ENCODE measurements at places on chromosomes 1 and 21.

DNA sequence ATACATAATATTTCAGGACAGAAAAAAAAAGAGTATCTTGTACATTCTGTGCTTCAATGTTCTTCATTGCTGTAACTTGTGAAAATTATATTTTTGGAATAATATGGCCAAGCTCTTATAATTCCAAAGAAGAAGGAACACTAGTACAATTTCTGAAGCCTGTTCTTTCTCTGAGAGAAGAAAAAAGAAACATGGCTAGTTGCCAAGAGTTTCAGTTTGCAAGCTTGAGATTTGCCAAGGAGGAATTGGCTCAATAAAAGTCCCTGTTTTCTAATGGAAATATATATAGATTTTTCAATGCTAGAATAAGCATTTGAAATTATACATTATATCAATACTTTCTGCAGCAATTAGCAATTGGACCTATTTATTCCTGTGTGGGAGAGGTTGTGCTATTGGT, 285.2 kb upstream of the NEGR1 start:
- DNase-seq, result no peak

- no peak for DNase-seq
Observed at GRCh38 chr1:159862557-159862956, at the start of gene VSIG8. Gene VSIG8, minus strand, starts transcription at chr1:159862657. Its CDS starts 136 bp downstream, at chr1:159862521.

GRCh38 chr21:40622531-40622930, 224.4 kb downstream of the DSCAM start:
- no peak for DNase-seq

DNA sequence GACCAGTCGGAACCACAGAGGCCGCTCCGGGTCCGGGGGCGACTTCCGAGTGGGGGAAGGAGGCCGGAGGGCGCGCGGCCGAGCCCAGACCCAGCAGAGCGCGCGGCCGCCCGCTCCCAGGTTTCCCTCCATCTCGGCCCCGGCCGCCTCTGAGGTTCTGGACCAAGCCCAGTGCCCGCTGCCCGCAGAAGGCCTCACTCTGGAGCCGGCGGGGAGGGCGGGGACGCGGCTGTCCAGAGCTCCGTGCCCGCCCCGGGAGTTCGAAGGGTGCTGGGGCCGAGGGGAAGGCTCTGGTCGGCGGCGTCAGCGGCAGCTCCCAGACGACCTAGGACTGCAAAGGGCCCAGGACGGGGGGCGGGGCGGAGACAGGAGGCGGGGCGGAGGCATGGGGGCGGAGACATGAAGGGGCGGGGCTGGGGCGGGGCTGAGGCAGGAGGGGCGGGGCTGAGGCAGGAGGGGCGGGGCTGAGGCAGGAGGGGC, 48.0 kb upstream of the SLC19A1 start:
- DNase-seq, result peak; percentile 75

DNA sequence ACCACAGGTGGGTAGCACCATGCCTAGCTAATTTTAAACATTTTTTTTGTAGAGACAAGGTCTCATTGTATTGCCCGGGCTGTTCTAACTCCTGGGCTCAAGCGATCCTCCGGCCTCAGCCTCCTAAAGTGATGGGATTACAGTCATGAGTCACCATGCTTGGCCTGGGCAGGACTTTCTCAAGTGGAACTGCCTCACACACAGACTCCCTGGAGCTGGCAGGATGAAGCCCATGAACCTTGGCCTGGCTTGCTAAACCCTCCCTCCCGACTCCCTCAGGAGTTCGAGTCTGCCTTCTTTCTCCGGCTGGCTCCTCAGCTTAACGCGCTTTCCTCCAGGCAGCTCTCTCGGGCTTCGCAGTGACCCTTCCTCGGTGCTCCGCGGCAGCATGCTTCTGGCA, 7.7 kb upstream of the ECE1 start:
- DNase-seq, result no peak

DNA sequence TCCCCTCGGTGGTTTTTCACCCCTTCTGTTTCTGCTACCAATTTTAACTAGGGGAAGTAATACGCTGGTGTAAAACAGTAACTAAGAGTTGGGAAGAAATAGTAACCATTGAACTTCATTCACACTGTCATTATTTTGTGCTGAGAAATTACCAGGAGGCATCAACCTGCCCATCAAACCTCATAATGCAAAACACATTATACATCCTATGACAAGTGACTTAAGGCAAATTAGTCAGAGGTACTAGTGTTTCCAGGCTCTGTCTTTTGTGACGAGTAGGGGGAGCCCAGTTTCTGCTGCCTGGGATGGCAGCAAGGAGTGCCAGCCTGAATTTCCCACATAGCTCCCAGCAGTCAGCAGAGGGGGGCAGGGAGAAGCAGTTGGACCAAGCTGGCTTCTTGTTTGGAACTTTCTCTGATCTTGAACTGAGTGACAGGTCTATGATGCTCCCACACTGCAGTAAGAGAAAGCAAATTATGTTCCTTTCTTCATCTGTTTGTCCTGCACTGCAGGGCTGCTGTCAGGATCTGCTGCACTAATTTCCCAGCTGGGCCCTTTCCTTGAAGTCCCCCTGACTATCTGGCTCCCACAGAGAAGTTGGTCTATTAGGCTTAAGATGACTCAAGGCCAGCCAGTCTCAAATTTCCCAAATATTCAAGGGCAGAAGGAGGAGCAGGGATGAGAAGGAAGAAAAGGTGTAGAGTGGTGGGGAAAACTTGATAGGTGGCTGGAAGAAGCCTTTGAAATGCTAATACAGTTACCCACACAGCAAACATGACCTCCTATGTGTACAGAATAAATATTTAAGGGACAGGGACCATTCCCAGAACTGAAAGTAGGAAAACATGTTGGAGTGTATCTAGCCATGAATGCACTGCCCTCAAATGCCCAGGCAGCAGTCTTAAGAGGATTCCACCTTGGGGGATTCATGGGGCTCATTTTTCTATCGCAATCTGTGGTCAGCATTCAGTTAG, 322.8 kb downstream of the SEC16B start:
- no peak for DNase-seq

GRCh38 chr21:17351766-17352165, 161.1 kb upstream of the CXADR start:
- DNase-seq, result no peak

GRCh38 chr1:227816750-227817446, 1.4 kb downstream of the PRSS38 start:
- no peak for DNase-seq

DNA sequence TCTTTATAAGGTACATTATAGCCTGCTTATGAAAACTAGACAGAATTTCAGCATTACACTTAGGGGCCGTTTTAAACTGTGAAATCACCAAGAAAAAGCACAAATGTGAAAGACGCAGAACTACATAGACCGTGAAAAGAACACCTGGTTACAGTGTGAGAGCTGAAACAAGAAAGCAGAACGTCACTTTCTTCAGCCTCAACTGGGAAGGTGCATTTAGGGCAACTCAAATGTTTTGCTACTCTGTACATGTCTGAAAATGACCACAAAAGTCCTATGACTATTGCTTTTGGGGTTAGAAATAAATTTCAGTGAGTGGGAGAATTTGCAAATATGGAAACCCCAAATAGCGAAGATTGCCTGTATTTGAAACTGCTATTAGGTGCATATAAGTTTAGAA, 268.7 kb downstream of the OLFM3 start:
- DNase-seq, result no peak

DNA sequence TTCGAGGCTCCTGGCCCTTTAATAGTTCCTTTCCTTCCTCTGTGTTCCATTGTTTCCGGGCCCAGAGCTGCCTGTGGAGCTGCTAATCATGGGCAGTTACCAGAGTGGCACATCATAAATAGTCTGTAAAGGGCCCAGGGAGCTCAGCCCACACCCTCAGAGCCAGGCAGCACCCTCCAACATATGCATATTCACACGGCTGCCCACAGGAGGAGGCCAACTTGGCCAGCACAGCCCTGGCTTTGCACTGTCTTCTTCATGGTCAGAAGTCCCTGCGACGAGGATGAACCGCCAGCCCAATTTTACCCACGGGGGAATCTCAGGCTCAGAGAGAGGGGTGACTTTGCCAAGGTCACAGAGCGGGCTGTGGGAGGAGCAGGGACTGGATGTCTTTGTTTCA, 172.5 kb downstream of the TRABD2B start:
- DNase-seq, result no peak

DNA sequence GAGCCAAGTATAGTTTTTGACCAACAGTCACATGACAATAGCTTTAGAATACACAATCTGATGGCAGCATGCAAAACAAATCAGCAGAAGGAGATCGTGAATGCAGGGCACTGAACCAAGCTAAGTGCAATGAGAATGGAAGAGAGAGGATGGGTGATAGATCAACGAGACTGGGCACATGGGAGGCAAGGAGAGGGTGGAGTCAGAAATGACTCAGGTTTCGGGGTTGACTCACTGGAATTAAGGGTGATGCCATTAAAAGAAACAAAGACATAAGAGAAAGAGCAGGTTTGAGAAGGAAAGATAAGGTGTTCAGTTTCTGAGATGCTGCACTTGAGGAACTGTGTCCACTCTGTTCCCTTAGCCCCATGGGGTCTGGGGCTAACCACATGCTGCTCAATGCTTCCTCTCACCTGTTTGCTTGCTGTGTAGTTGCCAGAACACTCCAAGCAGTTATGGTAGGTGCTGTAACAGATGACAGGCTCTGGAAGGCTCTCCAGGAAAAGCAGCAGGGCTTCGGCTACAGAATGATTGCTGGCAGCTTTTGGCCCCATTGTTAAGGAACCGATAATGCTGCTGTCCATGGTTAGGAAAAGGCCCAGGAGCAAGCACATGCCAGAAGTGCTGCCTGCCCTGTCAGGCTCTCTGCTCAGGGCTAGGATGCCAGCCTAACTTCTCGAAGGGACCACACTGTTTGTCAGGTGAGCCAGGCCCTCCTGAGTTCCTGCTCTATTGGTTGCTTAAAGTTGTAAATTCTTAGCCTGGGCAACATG, 6.1 kb upstream of the MTF1 start:
- no peak for DNase-seq

DNA sequence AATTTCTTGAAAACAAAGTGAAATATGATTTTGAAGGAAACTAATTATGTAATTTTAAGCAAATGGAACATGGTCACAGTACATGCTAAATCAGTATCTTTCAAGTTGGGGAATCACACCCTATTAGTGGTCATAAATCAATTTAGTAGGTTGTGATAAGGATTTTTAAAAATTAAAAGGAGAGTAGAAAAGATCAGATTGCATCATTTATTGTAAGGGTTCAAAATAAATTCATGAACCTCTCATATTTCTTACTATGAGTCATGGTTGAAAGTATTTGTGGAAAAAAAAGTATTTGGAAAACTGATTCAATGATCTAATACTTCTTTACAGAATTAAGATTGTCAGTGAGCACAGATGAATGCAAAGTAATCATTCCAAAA, 14.6 kb downstream of the ADSS2 start:
- DNase-seq, result no peak

- DNase-seq, result no peak
Observed at GRCh38 chr1:110012100-110012780, 22.2 kb upstream of the STRIP1 start.

DNA sequence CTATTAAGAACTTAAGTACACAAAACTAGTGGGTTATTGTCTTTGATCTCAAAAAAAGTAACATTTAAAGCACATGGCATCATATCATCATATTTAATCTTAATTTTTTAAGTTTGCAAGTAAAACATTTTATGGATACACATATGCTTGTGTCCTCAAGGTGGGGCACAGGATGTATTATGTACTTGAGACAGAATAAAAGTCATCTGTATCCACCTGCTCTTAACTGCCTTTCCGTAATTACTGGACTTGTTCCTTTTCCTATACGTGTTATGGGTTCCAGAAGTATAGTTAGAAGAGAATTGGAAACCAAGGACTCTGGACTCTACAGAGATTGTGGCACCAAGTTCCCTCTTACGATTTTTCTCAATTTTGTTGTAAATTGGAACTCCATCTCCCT, 79.4 kb downstream of the FCRL5 start:
- no peak for DNase-seq

DNA sequence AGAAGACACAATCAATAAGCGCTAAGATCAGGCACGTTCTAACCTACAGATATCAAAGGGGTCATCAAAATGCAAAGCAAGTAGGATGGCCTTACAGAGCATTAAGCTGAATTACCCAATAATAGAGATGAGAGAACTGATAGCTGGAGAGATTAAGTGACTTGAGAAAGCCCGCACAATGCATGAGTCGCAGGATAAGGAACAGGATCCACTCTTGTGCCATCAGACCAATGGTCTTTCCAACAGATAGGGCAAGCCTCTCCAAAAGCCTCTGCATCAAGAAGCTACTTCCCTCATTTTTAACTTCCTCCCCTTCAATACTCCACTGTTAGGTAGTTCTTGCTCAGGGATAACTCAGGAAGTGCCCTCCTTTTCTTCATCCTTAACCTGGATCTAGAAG, 2.6 kb downstream of the CHML start:
- no peak for DNase-seq

DNA sequence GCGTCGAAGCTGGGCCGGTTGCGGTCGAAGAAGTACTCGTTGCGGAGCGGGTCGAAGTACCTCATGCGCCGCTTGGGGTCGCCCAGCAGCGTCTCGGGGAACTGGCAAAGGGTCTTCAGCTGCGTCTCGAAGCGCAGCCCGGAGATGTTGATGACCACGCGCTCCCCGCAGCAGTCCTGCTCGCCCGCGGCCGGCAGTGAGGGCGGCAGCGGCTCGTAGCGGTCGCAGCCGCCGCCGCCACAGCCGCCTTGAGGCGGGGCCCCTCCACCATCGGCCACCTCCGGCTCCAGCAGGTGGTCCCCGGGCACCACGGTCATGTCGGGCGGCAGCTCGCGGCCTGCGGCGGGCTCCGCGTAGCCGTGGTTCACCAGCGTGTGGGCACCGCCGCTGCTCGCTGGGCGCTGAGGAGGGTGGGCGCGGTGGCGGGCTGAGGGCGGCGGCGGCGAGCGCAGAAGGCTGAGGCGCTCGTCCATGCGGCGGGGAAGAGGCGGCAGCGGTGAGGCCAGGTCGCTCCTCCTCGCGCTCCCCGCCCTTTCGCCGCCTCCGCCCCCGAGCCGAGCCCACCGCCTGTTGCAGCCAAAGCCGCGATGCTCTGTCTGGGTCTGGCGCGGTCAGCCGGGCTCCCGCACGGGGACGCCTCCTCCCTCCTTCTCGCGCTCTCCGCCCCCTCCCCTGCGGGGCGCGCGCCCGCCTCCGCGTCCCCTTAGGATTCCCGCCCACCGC, at the start of gene KCNA3:
Gene KCNA3 (minus strand): TSS at position 604 of the 723 bp plus-strand sequence. CDS start 131 bp downstream, at position 473.
- DNase-seq, result peak; percentile 74

DNA sequence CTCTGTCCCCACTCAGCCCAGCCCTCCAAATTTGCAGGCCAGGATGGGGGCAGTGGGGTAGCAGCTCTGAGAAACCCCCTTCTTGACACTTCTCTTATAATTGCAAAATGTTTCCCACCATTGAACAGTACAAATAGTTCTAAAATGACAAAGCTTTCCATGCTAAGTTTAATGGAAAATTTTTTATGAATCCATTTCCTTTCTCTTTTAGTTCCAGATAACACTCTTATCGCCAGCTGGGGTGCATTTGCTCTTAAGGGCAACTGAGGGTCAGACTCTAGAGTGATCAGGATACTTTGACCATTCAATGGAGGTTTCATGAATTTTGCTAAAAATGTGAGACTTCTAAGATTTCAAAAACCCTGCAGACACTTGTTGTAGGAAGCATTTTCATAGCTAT, 29.9 kb downstream of the PIK3C2B start:
- no peak for DNase-seq

GRCh38 chr1:65065524-65066418, 82.2 kb upstream of the AK4 start:
- DNase-seq, result no peak
